SW 1271 (cell line): ENCODE measurements at places on chromosomes 3 and 15.

GRCh38 chr15:81901319-81901718, 144.5 kb downstream of the MEX3B start:
- no peak for DNase-seq

GRCh38 chr3:55607844-55608243, 120.7 kb upstream of the WNT5A start:
- DNase-seq: no peak

DNA sequence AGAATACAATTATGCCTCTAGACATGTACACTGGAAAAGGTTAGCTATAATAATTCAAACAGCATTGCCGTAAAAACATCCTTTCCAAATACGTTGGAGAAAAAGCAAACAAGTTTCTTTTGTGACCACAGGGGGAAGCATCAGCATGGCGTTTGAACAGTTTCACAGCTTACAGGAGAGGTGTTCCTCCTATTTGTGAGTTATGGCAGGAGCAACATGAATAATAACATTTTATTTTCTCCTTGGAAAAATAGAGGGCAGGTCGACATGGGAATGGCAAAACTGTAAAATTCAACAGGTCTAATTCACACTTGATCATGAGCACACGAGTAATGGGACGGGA, 39.7 kb upstream of the GADL1 start:
- peak; percentile 32 for DNase-seq

- DNase-seq: no peak
Measured at GRCh38 chr3:192515664-192516045, 211.7 kb downstream of the FGF12 start.

- peak; percentile 25 for DNase-seq
Measured at GRCh38 chr3:192409201-192409837, 318.0 kb downstream of the FGF12 start.

GRCh38 chr3:73419942-73420341, 204.8 kb downstream of the PDZRN3 start:
- no peak for DNase-seq

GRCh38 chr3:54358316-54358715, 236.0 kb downstream of the CACNA2D3 start:
- no peak for DNase-seq

DNA sequence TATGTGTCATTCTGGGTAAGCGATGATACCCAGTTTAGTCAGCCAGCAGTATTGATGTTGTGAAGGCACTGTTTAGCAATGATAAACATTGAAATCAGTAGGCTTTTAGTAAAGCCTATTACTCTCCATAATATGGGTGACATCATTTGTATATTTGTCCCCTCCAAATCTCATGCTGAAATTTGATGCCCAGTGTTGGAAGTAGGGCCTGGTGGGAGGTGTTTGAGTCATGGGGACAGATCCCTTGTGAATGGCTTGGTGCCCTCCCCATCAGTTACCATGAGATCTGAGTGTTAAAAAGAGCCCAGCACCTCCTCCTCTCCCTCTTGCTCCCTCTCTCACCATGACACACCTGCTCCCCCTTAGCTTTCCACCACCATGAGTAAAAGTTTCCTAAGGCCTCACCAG, 31.4 kb upstream of the FAN1 start:
- no peak for DNase-seq

- no peak for DNase-seq
Measured at GRCh38 chr3:51434746-51435327, 43.8 kb downstream of the RBM15B start.
